ENCODE measurements at places on chromosomes 5 and 9. TPM values are rescaled to one million over a fixed set of nuclear protein-coding genes. Genes with fewer than 3 reads are reported as not detected.

- no peak for DNase-seq
- H3K4me3 ChIP-seq, result peak overlapping the region; percentile 37
- peaks cover 28% of the 10 kb centered on the region for H3K27me3 ChIP-seq
- no peaks in the 10 kb centered on the region for H3K36me3 ChIP-seq
- peaks cover 3% of the 10 kb centered on the region for H3K4me1 ChIP-seq
These were observed 475 bp upstream of the GOLM1 start for GRCh38 chr9:86099701-86100364.

DNA sequence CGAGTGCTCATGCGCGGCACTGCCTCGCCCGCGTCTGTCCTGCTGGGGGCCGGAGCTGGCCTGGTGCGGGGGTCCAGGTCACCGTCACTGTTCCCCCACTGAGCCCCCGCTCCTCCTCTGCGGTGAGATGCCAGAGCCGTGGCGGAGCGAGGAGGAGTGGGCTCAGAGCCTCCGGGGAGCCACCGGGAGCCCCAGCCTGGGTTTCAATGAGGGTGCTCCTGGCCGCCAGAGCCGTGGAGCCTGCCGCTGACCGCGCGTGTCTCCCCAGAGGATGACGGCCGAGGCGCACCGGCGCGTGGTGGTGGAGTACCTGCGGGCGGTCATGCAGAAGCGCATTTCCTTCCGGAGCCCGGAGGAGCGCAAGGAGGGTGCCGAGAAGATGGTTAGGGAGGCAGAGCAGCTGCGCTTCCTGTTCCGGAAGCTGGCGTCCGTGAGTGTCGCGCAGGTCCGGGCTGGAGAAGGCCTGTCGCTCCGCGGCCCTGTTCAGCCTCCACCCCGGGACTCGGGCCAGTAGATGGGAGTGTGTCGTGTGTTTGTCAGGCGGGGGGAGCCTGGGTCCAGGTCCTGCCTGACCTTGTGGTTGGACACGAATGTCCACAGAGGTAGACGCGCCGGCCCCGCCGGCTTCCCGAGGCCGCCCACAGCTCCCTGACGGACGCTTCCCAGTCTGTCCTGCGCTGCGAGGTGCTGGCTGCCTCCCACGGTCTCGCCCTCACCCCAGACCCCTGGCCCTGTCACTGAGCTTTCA lies 22.0 kb downstream of the EXOC3 start:
- H3K36me3 ChIP-seq, result peaks cover 44% of the 10 kb centered on the region
- no peaks in the 10 kb centered on the region for H3K27me3 ChIP-seq
- no peak for DNase-seq
- H3K4me1 ChIP-seq, result no peaks in the 10 kb centered on the region
- H3K4me3 ChIP-seq, result no peak overlapping the region

FANCG gene
- 35.2 TPM for total RNA-seq

MACIR gene
- 7.6 TPM for total RNA-seq

DNA sequence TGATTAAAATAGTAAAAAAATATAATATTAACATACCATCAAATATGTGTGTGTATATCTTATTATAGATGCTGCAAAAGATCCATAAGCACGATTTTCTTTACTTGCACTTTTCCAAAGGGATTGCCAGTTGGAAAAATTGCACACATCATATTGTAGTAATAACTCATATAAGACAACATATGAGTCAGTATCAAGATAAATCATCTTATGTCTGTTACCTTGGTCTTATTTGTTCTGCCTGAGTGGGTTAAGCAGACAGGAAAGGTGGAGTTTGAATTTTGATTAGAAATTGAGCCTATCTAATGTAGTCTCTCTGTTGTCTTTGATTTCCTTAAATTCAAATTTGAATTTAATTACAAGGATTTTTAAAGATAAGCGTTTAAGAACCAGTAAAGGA lies 24.6 kb downstream of the LYSMD3 start:
- H3K4me3 ChIP-seq, result no peak overlapping the region
- no peak overlapping the region for H3K27ac ChIP-seq
- H3K27me3 ChIP-seq, result no peaks in the 10 kb centered on the region
- no peaks in the 10 kb centered on the region for H3K36me3 ChIP-seq
- no peaks in the 10 kb centered on the region for H3K4me1 ChIP-seq

- H3K4me1 ChIP-seq, result no peaks in the 10 kb centered on the region
- peaks cover 85% of the 10 kb centered on the region for H3K27me3 ChIP-seq
- H3K4me3 ChIP-seq, result no peak overlapping the region
- DNase-seq, result no peak
These were observed 7.7 kb upstream of the NKX2-5 start for GRCh38 chr5:173242675-173243121.

DNA sequence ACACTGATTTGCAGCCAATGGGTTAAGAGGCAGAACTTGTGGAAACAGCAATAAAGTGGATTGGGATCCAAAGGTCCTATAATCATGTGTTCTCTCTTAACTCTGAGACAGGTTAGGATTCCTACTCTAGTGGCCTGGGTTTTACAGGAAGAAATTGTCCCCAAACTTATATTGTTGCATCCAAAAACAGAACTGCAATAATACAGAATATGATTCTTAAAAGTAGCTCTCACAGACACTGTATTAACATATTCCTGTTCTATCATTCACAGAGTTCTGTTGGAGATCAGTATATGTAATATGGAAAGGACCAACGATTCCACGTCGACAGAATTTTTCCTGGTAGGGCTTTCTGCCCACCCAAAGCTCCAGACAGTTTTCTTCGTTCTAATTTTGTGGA lies at the start of gene OR13C8:
OR13C8 (plus strand) TSS at position 301 of the 400 bp plus-strand sequence; CDS start at position 301, 0 bp downstream.
- H3K27me3 ChIP-seq, result no peaks in the 10 kb centered on the region
- DNase-seq, result no peak
- no peak within 1 kb of the TSS for H3K27ac ChIP-seq
- H3K4me3 ChIP-seq, result no peak within 1 kb of the TSS

WDR31 gene
- total RNA-seq, result 0.76 TPM

PTPA gene
- total RNA-seq, result 68.3 TPM

DNA sequence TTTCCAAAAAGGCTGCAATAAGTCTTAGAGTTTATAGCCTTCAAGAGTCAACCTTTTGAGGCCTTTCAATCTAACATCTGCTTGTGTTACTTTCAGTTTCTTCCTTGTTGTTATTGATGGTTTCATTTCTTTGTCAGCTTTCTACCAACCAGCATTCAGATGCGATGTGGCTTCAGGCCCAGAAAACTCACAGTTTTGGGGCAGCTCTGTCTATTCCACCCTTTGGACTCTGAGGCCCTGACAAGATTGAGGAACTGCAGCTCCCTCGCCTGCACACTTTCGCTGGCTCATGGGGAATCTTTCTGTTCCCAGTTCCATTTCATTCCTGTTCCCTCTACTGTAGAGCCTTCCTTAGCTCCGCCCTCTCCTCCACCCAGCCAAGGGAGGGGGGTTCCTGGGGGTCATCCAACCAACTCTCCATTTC lies 13.3 kb upstream of the WHRN start:
- no peak for DNase-seq
- H3K27me3 ChIP-seq, result peaks cover 12% of the 10 kb centered on the region
- H3K36me3 ChIP-seq, result no peaks in the 10 kb centered on the region

DNA sequence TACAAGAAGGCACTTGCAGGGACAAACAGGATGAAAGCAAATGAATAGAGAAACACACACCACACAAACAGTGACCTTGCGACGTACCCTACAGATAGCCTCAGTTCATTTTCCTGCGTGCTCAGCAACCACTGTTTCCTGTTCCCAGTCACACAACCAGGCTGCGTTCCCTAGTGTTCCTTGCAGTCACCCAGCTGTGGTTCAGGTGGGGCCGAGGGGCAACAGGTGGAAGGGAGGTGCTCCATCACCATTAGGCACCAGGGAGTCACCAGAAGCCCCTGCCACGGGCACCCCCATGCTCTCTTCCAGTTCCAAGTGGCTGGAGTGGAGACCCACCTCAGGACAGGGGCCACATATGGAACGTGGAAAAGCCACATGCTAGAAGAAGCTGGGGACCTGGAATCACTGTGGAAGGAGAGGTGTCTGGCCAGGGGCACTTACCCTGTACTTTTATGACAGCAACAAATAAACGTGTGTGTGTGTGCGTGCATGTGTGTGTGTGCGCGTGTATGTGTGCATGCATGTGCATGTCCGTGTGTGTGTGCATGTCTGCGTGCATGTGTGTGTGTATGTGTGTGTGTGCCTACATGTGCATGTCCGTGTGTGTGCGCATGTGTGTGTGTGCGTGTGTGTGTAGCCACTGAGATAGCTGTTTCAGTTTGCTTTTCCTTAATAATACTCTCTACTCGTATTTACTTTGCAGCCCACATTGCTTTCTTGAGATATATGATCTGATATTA lies 18.8 kb upstream of the FCN2 start:
- H3K4me1 ChIP-seq, result no peaks in the 10 kb centered on the region
- no peaks in the 10 kb centered on the region for H3K27me3 ChIP-seq
- H3K36me3 ChIP-seq, result no peaks in the 10 kb centered on the region
- H3K27ac ChIP-seq, result no peak overlapping the region
- DNase-seq, result no peak
- no peak overlapping the region for H3K4me3 ChIP-seq

AMBP gene
- 0.38 TPM for total RNA-seq

DNA sequence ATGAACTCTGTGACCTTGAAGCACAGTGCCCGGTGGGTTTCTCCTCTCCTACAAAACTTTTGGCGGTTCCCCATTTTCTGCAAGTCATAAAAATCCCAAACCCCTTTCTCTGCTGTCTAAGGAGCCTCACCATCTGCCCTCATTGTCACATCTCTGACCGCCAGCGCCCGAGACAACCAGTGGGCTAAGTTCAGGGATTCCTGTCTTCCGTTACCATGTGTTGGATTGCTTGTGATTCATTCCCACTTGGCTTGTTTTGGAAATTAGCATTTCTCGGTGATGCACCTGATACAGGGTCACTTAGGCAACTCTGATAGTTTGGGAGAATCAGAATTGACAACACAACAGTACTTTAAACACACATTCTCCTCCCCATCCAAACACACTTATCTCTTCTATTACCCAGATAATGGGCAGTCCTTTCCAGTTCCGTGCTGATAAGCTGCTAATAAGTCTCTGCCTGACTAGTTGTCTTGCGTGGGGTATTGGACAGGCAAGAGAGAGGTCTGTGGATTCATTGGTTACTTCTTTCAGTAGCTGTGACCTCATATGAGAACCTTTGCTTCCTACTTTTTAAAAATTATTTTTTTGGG lies 70.0 kb upstream of the KLF4 start:
- H3K27me3 ChIP-seq, result no peaks in the 10 kb centered on the region
- no peak overlapping the region for H3K27ac ChIP-seq
- DNase-seq, result no peak
- H3K4me1 ChIP-seq, result no peaks in the 10 kb centered on the region
- no peaks in the 10 kb centered on the region for H3K36me3 ChIP-seq

DNA sequence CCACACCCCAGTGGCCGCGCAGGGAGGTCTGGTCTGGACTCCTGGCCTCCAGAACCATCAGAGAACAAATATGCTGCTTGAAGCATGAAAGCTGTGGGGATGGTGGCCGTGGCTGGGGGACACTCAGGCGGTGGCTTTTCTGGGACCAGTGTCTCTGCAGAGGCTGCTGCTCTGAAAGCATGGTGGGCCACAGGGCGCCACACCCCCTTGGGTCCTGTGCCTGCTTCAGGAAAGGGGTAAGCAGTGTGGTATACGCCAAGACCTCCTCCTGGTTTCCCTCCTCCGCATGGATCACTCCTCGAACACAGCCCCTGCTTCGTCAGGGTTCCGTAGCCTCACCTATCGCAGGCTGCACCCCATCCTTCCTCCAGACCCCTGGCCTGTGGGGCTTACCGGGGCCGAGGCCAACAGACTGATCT lies 19.7 kb upstream of the TERT start:
- no peaks in the 10 kb centered on the region for H3K27me3 ChIP-seq
- H3K4me3 ChIP-seq, result peak overlapping the region; percentile 59
- H3K27ac ChIP-seq, result peak overlapping the region; percentile 99
- no peak for DNase-seq
- peaks cover 22% of the 10 kb centered on the region for H3K36me3 ChIP-seq
- peaks cover 53% of the 10 kb centered on the region for H3K4me1 ChIP-seq

Data from thymus (tissue), 14 donors.